ENCODE measurements at places on chromosomes 2 and 18.

- DNase-seq = no peak
Observed at GRCh38 chr2:157172866-157173578, 84.5 kb upstream of the GALNT5 start.

GRCh38 chr2:219124381-219125110 lies 36.1 kb downstream of the NHEJ1 start:
- no peak for DNase-seq

DNA sequence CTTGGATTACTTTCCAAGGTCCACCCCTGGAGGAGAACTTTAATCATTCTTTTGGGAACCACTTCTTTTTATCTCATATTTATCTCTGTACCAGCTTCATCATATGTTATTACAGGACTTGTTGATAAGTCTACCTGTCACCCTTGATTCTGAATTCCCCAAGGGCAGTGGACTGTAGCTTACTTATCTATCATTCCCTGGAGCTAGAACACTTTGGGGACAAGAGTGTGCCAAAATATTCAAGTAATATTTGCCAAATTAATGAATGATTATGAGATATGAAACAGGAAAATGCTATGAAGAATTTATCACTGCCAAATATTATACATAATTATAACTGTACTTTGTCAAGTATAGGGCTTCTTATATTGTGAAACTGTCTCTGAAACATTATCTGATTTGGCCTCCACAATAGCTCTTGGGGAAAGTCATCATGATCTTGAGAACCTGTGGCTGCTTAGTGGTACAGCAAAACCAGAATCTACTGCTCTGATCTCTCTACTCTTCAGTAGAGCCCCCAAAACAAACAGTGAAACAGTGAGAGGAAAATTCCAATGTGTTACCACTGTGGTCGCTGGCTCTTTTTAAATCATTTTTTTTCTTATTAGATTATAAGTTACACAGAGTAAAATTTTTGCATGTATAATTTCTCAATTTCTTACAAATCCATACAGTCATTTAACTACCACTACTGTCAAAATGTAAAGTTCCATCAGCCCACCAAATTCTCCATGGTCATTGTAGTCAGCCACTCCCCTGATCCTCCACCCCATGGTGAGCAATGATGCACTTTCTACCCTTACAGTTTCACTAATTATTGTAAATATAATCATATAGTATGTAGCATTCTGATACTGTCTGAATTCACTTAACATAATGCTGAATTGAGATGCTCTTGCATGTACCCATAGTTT lies 197.5 kb downstream of the PIEZO2 start:
- no peak for DNase-seq

DNA sequence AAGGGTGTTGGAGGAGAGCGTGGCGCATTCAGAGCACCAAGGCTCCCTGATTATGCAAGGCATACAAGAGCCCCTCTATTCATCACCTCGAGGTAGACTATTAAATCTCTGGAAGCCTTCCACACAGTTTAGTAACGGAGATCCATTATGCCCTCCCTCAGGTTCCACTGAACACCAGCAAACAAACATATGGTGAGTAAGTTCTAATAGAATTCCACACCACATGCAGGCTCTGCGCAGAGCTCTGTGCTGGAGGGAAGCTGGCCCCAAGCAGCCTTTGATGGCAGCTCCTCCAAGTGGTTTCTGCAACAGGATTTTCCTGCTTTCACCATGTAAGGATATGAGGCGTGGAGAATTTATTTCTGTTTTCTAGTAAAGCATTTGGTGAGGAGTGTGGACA lies 238.6 kb downstream of the C1D start:
- DNase-seq = no peak

DNA sequence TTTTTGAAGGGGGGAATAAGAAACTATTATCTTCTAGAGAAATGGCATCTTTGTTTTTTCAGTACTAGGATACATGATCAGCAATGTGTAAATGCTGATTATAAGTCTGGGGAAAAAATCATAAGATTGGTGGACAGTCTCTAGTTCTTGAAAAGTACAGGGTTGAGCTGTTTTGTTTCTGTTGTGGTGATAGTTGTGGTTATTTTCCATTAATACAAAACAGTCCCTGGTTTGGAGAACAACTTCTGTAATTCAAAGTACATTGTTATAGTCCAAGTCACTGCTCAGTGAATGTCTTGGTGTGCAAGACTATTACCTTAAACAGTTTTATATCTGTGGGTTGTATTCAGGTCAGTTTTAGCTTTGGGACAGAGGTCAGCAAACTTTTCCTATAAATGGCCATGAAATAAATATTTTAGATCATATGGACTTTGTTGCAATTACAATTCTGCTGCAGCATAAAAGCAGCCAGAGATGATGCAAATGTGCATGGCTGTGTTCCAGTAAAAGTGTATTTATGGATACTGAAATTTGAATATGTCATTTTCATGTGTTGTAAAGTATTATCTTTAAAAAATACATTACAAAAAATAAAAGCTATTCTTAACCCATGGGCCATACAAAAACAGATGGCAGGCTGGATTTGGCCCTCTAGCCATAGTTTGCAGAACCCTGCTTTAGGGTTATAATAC lies 111.0 kb downstream of the CERS6 start:
- DNase-seq = no peak

- DNase-seq = no peak
Observed at GRCh38 chr2:240280621-240281020, 140.2 kb upstream of the OTOS start.

DNA sequence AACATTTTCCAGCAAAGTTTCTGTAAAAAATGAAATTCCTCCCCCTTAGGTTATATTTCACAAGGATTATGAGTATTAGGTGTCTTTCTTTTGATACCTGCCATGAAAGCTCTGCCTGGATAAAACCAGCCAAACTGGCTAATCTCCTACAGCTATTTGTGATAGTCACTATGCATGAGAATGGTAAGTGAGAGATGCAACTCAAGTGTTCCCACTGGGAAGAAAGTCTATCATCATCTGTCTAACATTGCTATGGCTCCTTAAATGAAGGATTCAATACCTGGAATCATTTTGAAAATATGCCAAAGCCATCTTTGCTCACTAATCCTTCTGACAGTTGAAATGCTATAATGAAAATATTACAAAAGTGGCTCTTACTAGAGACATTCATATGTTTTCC lies 339.9 kb upstream of the LRRTM4 start:
- DNase-seq = no peak

GRCh38 chr2:191957996-191958860 lies 111.3 kb upstream of the CAVIN2 start:
- DNase-seq = no peak

- no peak for DNase-seq
Observed at GRCh38 chr2:106581755-106582147, 94.6 kb downstream of the CD8B2 start.

DNA sequence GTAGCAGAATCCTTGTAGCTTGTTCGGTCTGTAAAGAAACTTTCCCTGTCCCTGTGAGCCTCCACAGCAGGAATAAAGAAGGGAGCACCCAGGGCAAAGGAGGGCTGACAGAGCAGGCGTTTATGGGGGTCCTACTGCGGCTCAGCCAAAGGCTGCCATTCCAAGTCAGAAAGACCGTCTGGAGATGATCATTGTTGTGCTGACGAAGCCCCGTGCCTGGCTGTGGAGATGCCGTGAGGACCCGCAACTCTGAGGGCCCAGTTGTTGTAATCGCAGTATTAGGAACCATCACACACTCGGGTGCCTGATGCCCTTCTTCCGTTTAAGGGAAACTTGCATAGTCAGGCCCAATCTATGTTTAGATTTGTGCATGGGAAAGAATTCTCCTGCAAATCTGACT lies 16.9 kb upstream of the VWA3B start:
- no peak for DNase-seq

DNA sequence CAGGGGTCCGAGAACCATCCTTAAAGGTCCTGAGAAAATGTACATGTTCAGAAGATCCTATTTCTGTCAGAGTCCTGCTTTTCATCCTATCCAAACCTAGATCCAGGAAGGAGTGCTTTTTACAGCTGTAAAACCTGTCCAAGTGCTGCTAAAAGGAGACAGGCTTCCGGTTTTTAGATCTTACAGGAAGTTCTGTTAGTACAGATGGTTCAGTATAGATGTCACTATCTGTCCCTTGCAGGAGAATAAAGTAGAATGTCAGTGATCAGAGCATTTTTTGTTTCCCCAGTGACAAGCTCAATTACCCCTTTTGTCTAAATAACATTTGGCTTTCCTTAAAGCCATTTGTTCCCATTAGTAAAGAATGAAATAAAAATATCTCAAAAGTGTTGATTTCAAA lies 98.3 kb downstream of the NRP2 start:
- DNase-seq = no peak

- no peak for DNase-seq
Observed at GRCh38 chr2:226418521-226418920, 381.1 kb downstream of the IRS1 start.

All from activated CD8-positive, alpha-beta memory T cell treated with anti-CD3 and anti-CD28 coated beads for 1 hour (primary cell).